Activated CD8-positive, alpha-beta memory T cell treated with anti-CD3 and anti-CD28 coated beads for 1 hour (primary cell): ENCODE measurements at places on chromosomes 1 and 21.

- no peak for DNase-seq
Observed at GRCh38 chr1:192553741-192554140, 21.8 kb upstream of the RGS1 start.

- no peak for DNase-seq
Observed at GRCh38 chr1:205576011-205576410, 55.8 kb downstream of the ELK4 start.

- DNase-seq, result no peak
Observed at GRCh38 chr1:178973652-178974101, 52.0 kb upstream of the FAM20B start.

- no peak for DNase-seq
Observed at GRCh38 chr1:100266741-100267140, 725 bp downstream of the RTCA start.

- DNase-seq, result no peak
Observed at GRCh38 chr1:150259758-150260669, 2.4 kb downstream of the CA14 start.

DNA sequence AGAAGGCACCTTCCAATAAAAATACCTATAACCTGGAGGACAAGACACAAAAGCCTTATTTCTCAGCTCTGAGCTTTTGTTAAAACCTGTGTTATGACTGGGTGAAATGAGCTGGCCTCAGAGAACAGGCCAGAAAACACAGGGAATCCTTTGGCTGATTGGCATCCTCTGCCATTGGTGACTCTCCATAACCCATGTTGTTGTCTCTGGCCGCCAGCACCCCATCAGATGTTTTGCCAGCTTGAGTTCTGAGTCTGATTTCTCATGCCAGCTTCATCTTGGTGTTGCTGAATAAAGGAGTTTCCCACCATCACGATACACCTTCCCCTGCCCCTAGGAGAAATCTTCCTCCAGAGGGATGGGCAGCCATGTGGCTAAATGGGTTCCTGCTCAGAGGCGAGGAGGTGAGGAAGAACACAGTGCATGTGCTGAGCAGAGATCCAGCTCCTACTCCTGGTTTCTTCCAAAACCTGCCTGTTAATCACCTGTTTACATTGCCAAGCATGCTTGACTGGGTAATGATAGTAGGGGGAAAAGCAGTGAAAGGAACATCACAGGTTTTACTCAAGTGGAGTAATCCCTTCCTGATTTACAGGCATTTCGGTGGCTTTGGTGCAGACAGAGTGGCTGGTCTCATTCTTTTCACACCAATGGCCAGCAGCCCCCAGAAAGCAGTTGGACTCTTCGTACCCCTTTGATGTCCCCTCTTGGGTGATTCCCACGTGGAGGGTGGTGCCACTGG lies 109.8 kb downstream of the ROR1 start:
- no peak for DNase-seq

DNA sequence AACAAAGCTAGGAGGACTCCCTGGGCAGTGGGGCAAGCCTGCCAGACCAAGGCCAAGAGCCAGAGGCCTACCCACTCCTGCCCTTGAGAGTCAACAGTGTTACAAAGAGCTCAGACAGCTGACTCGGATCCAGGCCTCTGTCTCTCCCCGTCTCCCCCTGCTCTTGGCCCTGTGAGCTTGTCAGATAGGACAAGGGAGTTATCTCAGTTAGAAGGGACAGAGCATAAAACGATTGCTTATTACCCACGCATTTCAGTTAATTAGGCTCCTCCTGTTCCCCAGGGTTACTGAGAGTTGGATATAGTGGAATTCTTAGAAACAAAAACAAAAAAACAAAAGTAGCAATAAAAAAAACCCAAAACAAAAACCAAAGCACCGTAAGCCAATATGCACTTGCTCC lies 1.3 kb downstream of the SLC41A1 start:
- no peak for DNase-seq

DNA sequence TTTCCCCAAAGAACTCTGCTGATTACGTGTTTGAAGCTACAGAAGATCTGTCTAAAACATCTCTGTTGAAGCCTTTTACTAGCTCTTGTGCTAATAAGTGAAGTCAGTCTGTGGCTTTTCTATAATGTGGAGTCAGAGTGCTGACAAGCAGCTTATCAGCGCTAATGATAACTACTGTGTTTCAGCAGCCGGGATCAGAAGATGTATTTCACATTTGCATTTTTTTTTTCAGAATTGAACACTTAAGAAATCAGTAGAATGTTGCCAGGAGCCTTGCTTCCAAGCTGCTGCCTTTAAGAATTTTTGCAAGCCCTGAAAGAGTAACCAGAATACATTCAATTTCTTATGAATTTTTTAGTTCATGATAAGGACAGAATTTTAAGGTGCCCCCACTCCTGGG lies 519.4 kb upstream of the NR5A2 start:
- DNase-seq, result no peak

DNA sequence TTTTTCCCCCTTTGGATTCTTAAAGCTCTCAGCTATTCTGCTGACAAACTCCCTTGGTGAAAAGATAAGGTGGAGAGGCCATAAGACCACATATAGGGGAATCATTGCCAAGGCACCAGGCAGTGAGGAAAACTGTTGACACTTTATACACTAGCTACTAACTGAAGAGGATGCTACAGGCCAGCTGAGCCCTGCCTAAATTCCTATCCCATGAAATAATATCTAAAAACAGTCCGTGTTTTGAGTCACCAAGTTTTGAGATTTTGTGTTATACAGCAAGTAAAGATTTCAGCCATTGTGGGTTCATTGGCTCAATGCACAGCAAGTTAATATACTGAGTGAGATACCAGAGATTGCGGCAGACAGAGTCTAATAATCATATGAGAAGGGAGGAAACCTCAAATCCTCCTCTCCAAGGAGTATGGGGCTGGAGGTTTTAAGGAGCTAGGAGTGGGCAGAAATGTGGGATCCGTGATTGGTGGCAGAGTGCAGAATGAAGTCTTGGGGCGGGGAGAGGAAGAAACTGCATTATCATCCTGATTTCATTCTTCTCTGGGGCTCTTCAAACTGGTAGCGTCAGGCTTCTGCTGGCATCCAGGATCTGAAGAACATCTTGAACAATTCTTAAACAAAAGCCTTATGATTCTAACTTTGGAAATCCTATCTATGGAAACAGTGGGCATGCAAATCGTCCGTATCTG lies 9.2 kb downstream of the CLDN8 start:
- no peak for DNase-seq

- no peak for DNase-seq
Observed at GRCh38 chr1:172071746-172072145, 230.4 kb downstream of the DNM3 start.

GRCh38 chr1:33515112-33515511 lies 42.7 kb downstream of the ZSCAN20 start:
- DNase-seq, result no peak

GRCh38 chr1:178461701-178462100 lies 35.1 kb downstream of the CLEC20A start:
- no peak for DNase-seq

GRCh38 chr1:24856787-24857506 lies 73.1 kb downstream of the RUNX3 start:
- DNase-seq, result no peak
